ENCODE measurements at places on chromosomes 1 and 21.

- DNase-seq, result no peak
Measured at GRCh38 chr1:239841631-239842030, 250.1 kb upstream of the FMN2 start.

DNA sequence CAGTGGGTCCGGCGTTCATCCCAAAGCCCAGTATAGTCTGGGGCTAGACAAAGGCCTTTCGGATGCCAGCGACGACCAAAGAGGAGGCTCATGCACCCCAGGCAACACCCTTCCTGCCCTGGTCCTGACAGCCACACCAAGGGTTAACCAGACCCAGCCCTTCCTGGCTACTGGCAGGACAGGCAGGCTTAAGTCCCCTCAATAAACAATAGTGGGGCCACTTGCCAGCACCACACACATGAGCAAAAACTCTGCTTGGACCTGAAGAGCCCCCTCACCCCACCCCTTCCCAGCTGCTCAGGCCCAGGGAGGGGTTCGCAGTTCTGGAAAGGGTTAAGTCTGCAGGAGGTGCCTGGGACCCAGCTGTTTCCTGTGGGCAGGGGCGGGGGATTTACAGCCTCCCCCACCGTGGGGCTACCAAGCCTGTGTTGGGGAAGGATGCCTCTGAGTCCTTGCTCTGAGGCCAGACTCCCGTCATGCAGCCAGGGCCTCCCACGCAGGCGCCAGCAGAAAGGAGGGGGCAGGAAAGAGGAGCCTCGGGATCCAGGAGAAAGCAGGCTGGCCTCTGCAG, 18.2 kb downstream of the PHLDA3 start:
- peak; percentile 85 for DNase-seq

GRCh38 chr1:42674214-42674613, 8.0 kb upstream of the YBX1 start:
- DNase-seq, result no peak

DNA sequence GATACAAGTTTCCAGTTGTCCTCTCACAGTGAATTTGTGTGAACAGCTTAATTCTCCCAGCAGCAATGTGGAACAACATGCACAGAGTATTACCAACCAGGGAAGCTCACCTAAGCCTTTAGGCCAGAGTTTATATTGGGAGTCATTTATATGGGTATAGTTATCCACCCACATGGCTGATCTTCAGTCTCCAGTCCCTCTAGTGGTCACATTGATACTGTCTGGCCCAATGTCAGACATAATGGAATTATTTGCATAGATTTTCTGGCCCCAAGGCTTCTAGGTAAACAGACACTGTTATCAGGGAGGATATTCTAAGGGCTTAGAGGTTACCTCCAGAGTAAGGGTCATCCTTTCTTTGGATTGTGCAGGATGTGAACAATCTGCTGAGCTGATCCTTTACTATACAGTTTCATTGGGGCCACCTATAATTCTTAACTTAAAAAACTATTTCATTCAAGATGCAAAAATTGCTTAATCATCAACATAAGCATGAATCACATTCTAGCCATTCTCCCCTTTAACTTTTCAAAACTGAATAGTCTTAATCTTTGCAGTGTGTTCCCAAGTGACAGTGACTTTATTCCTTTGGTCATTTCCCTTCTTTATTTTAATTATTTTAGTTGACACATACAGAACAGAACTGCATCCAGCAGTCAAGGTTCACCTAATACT, 210.9 kb downstream of the LTN1 start:
- peak; percentile 46 for DNase-seq

GRCh38 chr1:7810395-7810794, 26.3 kb downstream of the PER3 start:
- peak; percentile 90 for DNase-seq

DNA sequence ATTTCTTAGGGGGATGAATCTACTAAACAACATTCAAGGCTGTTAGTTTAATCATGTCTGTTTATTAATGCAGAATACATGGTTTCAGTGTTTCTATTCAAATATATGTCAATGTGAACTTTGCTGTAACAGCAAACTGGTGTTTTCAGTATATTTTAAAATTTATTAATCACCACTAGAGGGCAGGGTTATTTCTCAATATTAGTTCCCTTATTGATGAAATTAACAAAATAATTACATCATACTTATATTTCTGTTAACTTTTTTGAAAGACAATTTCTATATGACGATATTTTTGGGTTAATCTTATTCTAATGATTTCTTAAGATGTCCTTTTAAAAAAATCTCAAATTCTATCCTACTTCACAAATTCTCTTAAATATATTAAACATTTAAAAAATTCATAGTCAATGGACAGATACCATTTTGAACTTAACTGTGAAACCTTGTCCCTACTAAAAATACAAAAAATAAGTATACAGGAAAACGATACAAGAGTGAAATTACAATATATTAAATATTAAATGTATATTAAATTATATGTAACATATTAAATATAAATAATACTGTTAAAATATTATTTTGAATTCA, 1034.1 kb upstream of the PRMT6 start:
- peak; percentile 22 for DNase-seq

DNA sequence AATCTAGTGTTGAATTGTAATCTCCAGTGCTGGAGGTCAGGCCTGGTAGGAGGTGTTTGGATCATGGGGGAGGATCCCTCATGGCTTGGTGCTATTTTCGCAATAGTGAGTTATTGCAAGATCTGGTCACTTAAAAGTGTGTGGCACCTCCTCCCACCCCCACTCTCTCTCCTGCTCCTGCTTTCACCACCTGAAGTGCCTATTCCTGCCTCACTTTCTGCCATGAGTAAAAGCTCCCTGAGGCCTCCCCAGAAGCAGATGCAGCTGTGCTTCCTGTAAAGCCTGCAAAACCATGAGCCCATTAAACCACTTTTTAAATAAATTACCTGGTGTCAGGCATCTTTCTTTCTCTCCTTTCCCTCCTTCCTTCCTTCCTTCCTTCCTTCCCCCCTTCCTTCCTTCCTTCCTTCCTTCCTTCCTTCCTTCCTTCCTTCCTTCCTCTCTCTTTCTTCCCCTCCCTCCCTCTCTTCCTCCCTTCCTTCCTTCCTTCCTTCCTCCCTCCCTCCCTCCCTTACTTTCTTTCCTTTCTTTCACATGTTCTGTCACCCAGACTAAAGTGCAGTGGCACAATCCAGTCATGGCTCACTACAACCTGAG, 172.4 kb downstream of the C1orf21 start:
- DNase-seq, result no peak

GRCh38 chr1:116690849-116691406, 23.4 kb upstream of the IGSF3 start:
- DNase-seq, result no peak

- peak; percentile 79 for DNase-seq
Measured at GRCh38 chr1:176795929-176796328, 333.0 kb downstream of the PAPPA2 start.

DNA sequence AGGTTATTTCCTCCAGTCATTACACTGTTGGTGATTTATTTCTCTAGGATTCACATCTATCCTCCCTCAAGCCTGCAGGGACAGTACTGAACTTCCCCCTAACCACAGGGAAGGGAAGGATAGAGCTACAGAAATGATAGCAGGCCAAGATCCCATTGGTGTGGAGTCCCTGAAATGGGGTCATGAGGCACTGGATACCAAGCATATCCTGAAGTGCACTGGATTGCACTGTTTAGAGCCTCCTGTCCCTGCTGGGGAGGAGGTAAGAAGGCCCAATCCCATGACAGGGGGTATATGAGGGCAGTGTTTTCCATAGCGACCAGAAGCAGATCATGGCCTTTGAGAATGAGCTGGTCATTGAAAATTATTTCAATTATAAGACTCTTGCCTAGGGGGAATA, 56.8 kb downstream of the C1orf21 start:
- no peak for DNase-seq

- DNase-seq, result no peak
Measured at GRCh38 chr21:42460391-42461184, 35.4 kb downstream of the RSPH1 start.

DNA sequence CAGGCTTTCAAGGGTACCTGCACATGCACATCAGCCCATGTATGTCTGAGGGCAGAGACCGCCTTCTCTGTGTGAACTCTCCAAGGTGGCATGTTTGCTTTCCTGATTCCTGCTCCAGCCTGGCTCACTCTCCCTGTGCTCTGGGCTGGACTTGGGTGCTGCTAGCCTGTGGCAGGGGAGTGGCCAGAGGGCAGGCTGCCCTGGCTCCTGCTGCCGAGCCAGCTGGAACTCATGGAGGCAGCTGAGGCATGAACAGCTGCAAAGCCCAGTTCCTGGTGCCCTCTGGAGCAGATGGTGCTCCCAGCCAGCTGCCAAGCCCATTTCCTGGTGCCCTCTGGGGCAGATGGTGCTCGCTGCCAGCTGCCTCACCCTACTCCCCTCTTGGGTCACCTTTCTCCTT, 7.6 kb downstream of the UBL4B start:
- no peak for DNase-seq

DNA sequence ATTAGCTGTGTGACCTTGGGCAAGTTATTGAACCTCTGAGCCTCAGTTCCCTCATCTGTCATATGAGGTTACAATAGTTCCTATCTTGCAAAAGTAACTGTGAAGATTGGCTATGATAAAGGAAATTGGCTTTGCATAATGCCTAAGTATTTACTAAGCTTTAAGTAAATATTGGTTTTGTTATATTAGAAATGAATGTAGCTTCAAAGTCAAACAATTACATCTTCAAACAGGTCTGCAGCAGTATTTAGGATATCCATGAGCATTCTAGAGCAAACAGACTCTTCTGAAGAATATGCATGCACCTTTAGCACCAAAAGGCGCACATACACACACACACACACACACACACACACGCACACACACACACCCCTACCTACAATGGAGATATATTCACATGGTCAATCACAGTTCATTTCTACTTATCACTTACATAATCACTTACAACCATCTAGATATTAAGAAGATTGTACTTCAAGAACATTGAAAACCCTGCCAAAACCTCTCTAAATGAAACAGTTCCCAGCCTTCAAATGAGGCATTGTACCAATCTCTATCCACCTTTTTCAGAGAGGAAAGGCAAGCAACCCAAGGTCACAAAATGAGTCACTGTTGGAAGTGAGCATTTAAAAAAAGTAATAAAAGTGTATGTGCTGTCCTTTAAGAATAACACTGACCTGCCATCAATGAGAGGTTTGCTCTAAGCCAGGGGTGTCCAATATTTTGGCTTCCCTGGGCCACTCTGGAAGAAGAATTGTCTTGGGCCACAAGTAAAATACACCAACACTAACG, 13.4 kb upstream of the FAM43B start:
- no peak for DNase-seq

DNA sequence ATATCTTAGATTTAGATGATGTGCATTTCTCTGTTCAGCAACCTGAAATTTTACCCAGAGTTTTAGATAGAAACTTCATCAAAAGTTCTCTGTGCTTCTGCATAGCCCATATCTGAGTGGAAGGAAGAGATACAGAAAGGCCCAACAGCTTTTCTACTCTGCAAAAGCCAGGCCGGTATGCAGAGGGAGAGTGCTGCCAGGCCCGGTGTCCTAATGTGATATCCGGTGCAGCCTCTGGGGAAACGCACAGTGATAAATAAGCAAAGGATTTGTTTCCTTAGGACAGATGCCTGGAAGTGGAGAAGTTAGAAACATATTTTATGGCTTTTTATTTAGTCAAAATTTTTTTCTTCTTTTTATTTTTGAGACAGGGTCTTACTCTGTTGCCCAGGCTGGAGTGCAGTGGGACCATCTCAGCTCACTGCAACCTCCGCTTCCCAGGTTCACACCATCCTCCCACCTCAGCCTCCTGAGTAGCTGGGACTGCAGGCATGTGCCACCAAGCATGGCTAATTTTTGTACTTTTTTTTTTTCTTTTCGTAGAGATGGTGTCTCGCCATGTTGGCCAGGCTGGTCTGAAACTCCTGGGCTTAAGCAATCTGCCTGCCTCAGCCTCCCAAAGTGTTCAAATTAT, 145.8 kb downstream of the PATJ start:
- DNase-seq, result peak; percentile 3

DNA sequence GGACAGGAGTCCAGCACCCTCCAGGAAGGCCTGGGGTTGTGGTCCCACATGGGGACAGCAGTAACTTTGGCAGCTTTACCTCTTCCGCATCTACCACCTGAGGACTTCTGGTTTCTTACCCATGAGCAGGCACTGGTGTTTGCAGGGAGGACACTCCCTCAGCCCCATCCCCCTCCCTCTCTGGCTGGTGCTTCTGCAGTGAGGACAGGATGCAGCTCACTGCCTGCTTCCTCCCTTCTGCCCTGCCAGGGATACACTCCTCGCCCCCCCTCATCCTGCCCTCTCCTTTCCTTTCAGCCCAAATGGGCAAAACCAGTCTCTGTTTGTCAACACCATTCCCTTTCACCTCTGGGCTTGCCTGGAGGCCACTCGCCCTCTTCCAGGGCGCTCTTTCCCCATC, 62.4 kb downstream of the KIRREL1 start:
- no peak for DNase-seq

- DNase-seq, result no peak
Measured at GRCh38 chr1:240114222-240114621, 22.5 kb downstream of the FMN2 start.

DNA sequence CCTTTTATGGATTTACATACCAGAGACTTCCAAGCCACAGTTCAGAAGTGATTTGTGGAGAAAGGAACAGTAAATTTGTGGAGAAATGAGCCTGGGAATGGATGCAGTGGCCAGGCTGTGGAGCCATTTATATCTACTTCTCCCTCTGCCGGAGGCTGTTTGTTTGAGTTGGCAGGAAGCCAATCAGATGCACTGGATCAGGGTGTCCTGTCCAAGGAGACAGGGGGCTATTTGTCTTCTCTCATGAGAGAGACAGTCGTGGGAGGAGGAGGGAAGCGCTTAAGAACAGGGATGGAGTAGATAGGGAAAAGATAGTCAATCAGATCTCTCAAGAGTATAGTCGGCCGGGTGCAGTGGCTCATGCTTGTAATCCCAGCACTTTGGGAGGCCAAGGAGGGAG, 2.8 kb upstream of the HAPLN2 start:
- DNase-seq, result peak; percentile 59

DNA sequence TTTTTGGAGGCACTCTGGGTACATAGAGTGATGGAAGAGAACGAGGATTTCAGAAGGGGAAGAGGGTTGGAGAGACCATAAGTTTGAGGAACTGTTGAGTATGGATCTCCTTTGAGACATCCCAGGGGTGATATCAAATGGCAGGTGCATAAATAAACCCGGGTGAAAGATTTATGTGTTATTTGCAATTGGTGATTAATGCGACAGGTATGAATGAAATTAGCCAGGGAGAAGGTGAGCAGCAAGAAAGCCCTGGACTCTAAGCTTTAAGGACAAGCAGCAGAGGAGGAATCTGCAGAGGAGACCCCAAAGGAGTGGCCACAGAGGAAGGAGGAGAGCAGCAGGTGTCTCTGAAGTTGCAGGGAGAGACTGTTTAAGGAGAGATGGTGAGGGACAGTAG, 8.8 kb upstream of the REN start:
- no peak for DNase-seq

- DNase-seq, result no peak
Measured at GRCh38 chr1:149937759-149938158, 1.1 kb upstream of the MTMR11 start.

GRCh38 chr1:171160211-171160610, 24.9 kb upstream of the FMO2 start:
- no peak for DNase-seq

DNA sequence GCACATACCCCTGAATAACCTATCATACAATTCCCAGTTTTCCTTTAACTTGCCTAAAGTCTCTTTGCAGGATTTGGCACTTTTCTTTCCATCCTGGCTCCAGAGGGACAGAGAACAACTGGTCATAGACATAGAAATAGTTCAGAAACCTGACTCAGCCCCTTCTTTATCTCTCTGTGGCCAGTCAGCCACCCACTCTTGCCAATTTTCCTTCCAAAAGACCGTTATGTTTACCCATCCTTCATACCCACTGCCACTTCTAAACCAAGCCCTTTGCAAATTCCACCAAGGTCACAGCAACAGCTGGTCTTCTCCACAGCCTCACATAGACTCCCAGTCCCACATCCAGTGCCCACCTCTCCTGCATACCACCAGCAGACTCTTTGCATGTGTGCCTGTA, 127.2 kb upstream of the FGGY start:
- DNase-seq, result no peak
